NCI-H2107 (cell line): ENCODE measurements at places on chromosomes 11 and 22.

GRCh38 chr11:27524155-27524554 is 17.6 kb upstream of the LIN7C start:
- DNase-seq: no peak

GRCh38 chr11:34181856-34182405 is 76.5 kb downstream of the NAT10 start:
- no peak for DNase-seq

DNA sequence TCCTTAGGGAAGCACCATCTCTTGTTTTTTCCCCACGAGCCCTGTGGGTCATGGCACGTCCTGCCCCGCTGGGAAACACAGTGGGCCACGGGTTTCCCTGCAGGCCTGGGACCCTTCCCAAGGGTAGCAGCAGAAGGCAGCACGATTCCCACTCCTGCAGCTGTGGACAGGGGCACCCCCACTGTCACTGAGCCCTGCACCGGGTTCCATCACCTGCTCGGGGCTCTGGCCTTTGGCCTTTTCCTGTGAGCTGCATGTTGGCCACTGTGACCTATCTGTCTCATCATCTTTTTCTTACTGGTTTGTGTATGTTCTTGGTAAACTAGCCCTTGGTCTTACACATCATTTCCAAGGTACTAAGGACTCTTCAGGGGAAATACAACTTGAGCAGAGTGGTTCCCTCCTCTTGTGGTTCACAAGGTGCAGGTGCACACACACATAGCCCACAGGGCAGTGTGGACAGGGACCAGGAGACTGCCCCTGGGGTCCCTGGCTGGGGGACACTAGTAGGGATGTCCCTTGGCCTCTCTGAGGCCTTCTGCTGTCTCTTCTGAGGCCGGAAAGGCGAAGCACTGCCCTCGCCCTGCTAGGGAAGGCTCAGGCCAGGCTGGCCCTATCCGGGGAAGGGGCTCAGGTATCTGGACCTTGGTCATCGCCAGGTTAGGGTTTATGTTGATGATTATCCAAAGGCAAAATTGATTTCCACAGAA is 19.0 kb upstream of the TXNRD2 start:
- DNase-seq: no peak

- DNase-seq: no peak
Observed at GRCh38 chr22:41917903-41918791, 3.3 kb upstream of the SHISA8 start.

GRCh38 chr11:23010790-23011335 is 150.6 kb upstream of the CCDC179 start:
- DNase-seq: no peak

DNA sequence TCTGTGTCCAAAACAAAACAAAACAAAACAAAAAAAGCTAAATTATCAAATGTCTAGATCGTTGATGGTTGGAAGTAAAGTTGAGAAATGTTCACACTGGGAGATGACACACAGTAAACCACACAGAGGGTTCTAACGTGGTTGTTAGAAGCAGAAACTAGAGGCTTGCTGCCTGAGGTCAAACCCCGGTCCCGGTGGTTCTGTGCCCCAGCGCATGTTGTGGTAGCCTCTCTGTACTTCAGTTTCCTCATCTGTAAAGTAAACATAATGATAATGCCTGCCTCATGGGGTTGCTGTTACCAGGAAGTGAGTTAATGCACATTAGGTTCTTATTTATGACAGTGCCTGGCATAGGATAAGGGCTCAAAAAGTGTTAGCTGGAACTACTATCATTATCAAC is 33.4 kb downstream of the PPARA start:
- DNase-seq: no peak

DNA sequence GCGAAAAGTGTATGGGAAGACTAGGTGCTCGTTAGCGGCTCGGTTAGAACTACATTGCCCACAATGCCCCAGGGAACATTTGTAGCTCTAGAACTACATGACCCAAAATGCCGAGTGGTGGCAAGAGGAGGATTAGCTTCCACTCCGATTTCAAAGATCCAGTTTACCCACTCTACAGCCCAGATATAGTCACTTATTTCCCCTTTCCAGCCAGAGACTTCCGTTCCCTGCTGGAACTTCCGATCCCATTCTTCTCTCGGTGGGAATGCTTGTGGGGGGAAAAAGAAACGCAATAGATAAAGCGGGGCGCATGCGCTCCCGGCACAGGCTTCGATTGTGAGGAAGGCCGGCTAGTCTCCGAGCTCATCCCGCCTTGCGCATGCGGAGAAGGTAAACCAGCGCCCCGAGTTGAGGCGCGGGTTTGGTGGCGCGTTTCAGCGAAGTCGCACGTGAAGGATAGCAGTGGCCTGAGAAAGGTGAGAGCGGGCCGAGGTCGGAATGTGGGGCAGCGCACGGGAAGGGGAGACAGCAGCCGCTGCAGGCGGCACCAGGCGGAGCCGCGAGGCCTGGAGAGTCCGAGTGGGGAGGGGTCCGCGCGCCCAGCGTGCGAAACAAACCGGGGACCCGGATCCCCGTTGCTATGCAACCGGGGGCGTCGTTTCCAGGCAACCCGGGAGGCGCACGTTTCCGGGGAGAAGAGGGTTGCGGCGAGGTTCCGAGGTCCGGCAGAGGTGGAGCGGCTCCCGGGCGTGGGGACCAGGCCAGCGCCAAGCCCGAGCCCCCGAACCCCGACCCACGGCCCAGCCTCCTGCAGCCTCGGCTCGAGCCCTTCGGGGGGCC is at the start of gene TMEM109:
TSS of gene TMEM109 (plus strand) at position 366 of the 840 bp plus-strand sequence. CDS start 5,536 bp downstream, outside the sequence.
- peak; percentile 84 for DNase-seq

DNA sequence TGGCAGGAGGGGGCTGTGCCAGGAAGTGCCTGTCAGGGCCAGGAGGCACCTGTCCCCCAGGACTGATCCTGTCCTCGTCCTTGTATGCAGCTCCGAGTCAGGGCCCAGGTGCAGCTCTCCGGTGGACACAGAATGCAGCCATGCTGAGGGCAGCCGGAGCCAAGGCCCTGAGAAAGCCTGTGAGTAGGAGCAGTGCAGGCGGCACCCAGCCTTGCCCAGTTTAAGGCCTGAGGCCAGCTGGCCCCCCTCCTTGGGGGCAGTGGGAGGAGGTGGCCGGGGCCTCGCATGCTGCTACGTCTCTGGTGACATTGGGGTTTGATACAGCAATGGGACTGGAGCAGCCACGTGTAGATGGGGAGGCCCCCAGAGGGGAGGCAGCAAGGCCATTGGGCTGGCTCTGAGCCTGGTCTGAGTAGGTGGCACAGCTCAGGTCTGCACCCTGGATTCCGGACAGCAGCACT is 34.9 kb downstream of the SBF1 start:
- no peak for DNase-seq

DNA sequence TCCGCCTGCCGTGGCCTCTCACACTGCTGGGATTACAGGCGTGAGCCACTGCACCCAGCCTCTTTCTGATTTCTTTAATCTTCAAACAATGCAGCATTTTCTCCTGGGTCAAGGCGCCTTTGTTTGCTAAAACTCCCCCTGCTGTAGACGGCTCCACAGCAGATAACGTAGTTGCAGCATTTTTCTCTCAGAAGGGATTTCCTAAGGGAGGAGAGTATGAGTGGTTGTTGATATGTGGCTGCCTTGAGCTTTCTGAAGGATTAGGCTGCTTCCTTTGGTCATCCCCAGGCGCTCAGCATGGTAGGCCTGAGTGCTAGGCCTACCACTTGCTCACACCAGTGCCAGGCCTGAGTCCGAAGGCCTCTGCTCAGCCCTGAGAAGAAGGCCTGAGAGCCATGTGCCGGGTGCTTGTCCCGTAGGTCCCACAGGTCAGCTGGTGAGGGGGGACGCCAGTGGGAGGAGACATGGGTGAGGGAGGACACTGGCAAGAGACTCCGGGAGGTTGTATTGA is 18.1 kb downstream of the SMARCB1 start:
- no peak for DNase-seq

GRCh38 chr11:122717264-122717867 is 61.8 kb downstream of the UBASH3B start:
- no peak for DNase-seq

GRCh38 chr22:25203082-25203481 is 3.4 kb downstream of the CRYBB3 start:
- no peak for DNase-seq

DNA sequence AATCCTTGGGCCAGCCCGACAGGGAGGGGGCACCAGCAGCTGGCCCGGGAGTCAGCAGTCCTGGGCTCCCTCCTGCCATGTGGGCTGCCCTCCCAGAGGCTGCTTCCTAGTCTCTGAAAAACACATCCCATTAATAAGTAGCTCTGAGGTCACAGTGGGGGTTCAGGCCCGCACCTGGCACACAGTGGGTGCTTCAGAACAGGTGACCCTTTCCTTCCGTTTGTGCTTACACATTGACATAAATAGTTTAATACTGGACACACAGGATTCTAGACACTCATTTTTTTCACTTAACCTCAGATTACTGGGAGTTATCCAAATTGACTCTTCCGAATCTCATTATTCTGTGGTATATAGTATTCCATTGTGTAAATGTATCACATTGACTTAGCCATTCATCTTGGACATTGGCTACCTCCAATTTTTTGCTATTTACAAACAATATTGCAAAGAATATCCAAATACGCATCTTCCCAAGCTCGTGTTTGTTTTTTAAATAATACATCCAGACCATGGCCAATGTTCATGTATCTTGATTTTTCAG is 474 bp upstream of the CHADL start:
- DNase-seq: no peak

DNA sequence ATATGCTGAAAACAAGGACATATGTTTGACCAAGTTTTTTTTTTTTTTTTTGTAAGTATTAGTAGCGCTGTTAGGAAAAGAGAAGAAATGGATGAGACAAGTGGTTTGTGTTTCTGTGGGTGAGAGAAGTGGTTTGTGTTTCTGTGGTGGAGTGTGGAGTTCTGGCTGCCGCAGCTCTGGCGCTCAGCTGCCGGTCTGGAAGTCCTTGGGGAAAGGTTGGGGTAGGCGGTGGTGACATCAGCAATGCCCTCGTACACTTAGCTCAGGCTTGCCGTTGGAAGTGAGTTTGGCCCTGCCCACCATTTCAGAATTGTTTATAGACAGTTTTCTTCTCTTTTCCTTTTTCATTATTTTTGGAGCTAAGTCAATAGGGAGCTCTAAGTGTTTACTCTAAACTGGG is 116.6 kb downstream of the TBC1D22A start:
- peak; percentile 41 for DNase-seq

DNA sequence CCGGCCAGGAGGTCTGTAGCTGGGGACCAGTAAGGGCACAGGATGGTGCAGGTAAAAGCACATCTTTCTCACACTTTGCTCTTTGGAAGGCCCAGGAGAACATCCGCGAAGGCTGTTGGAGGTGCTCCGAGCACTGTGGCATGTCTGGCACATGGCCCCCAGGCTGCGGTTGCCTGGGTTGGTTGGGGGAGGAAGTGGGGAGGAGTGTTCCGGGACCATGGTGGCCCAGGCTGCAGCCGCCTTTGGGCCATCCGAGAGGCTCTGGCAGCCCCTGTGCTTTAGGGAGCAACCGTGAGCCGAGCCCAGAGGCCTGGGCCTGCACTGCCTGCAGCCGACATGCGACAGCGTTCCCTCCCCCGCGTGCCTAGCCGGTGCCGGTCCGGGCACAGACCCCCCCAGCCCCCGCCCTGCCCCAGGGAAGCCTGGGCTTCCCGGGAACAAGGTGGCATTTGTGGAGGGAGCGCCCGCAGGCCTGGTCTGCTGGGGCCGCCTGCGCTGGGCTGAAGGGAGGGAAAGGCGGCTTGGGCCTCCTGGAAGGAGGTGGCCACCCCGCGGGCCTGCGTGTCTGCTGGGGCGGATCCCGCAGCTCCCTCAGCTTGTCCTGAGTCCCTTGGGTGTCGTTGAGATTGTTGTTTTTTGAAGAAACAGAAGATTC is 57.9 kb downstream of the GRAMD4 start:
- DNase-seq: no peak

- DNase-seq: peak; percentile 14
Observed at GRCh38 chr22:33579448-33580093, 340.7 kb downstream of the LARGE1 start.

- DNase-seq: no peak
Observed at GRCh38 chr11:110793556-110793955, 81.3 kb upstream of the ARHGAP20 start.

- DNase-seq: no peak
Observed at GRCh38 chr22:40388231-40388630, 17.8 kb downstream of the SGSM3 start.

GRCh38 chr11:10326012-10326964 is 21.4 kb downstream of the ADM start:
- DNase-seq: no peak

DNA sequence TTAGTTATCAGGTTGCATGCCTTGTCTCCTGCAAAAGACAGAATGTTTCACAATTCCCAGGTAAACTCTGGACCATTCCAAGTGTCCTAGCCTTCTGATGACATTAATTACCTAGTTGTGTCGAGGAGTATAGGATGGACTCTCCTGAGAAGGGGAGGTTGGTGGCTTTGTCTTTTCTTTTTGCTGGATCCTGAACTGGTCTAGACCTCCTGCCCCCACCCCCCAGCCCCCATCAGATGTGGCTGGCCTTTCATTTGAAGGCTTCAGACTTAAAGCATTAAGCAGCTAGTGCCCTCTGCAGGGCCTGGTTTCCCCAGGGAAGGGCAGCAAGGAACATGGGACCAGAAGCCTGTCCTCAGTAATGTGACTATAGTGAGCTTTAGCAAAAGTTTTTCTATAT is 9.7 kb downstream of the MCAM start:
- no peak for DNase-seq

GRCh38 chr11:127950162-127950561 is 637.2 kb downstream of the ETS1 start:
- DNase-seq: no peak

DNA sequence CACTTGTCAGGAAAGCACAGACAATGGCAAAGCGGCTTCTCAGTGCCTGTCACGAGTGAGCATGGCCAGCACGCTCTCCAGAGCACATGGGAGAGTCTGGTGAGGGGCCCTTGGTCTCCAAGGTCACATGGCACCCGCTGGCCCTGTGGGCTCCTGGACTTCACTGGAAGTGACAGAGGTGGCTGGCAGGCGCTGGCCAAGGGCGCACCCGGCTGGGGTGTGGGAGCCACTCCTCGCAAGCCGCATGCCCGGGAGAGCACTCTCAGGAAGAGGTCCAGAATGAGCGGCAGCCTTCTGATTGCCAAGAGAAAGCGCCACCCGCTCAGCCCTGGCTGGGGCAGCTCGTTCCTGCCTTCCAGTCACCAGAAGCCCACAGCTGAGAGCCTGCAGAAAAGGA is 17.1 kb upstream of the MOB2 start:
- no peak for DNase-seq

DNA sequence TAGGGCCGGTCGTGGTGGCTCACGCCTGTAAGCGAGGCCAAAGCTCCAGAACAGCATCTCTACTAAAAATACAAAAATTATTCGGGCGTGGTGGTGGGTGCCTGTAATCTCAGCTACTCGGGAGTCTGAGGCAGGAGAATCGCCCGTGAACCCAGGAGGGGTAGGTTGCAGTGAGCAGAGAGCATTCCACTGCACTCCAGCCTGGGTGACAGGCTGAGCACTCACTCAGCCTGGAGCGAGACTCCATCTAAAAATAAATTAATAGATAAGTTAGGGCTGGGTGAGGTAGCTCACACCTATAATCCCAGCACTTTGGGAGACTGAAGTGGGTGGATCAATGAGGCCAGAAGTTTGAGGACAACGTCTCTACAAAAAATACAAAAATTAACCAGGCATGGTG is 10.2 kb upstream of the TAB1 start:
- no peak for DNase-seq

- no peak for DNase-seq
Observed at GRCh38 chr11:76831686-76832310, 28.9 kb upstream of the ACER3 start.
